ENCODE measurements at places on chromosomes 1 and 21. TPM values are rescaled to one million over a fixed set of nuclear protein-coding genes. Genes with fewer than 3 reads are reported as not detected.

- H3K36me3 ChIP-seq: no peaks in the 10 kb centered on the region
- no peak for DNase-seq
- peaks cover 4% of the 10 kb centered on the region for H3K4me1 ChIP-seq
- H3K4me3 ChIP-seq: no peak overlapping the region
Observed at GRCh38 chr21:17451364-17451891, 61.4 kb upstream of the CXADR start.

DNA sequence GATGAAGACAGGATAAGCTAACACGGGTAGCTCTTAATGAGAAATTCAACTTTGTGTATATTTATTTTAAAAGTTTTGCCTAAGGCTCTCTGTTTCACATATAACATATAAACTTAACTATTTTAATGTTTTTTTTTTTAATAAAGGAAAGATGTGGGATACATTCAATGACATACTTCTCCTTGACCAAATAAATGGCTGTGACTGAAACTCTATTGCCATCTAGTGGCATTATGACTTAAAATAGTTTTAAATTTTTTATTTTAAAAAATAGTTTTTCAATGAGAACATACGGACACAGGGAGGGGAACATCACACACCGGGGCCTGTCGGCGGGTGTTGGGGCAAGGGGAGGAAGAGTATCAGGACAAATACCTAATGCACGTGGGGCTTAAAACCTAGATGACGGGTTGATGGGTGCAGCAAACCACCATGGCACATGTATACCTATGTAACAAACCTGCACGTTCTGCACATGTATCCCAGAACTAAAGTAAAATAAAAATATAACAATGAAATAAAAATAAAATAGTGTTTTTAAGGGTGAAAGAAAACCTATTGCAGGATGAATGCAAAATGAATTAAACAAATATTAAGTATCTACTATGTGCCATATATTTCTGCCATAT lies 83.4 kb downstream of the LYST start:
- DNase-seq: no peak
- no peaks in the 10 kb centered on the region for H3K4me1 ChIP-seq
- no peak overlapping the region for H3K27ac ChIP-seq
- H3K27me3 ChIP-seq: no peaks in the 10 kb centered on the region

DNA sequence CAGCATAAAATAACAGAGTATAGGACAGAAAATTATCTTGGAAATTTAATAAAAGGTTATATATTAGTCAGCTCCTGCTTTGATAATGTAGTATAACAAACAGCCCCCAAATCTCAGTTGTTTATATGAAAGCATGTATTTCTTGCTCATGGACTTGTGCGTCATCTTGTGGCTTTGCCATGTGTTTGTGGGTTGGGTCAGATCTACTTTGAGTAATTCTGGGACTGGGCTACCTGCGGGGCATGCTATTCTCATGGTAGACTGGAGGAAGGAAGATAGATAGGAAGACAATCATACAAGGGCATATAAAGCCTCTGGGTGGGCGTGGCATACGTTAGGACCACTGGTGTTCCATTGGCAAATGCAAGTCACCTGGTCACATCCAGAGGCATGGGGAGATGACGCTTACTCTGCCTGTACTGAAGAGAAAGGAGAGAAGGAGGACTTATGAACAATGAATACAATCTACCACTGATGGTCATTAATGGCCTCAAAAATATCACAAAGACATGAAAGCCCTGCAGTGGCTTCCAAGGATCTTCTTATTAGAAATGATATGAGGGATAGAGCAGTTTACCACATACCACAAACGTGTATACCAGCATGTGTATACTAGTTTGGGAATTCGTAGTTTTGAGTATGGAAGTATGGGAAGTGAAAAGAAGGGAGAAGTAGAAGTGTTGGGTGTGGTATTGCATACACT lies 267.0 kb downstream of the DISC1 start:
- H3K36me3 ChIP-seq: peaks cover 3% of the 10 kb centered on the region
- H3K27me3 ChIP-seq: no peaks in the 10 kb centered on the region
- no peak overlapping the region for H3K4me3 ChIP-seq
- H3K4me1 ChIP-seq: no peaks in the 10 kb centered on the region
- H3K27ac ChIP-seq: no peak overlapping the region

ATP6V1G3 gene
- total RNA-seq: not detected

TRAF3IP3 gene
- 422 TPM for total RNA-seq

- H3K27ac ChIP-seq: peak overlapping the region; percentile 52
- peaks cover 54% of the 10 kb centered on the region for H3K4me1 ChIP-seq
- H3K36me3 ChIP-seq: peaks cover 16% of the 10 kb centered on the region
- no peak for DNase-seq
- no peak overlapping the region for H3K4me3 ChIP-seq
Observed at GRCh38 chr1:172343240-172344160, 77.0 kb upstream of the C1orf105 start.

Measured in activated CD4-positive, alpha-beta memory T cell treated with anti-CD3 and anti-CD28 coated beads, Interleukin-2, amount 10 ng/mL, durations not matched to agents 7 days and 5 days (primary cell).